ENCODE measurements at places on chromosomes 16 and 17. TPM values are rescaled to one million over a fixed set of nuclear protein-coding genes. Genes with fewer than 3 reads are reported as not detected.

PABPN1L gene
- total RNA-seq = 0.93 TPM

DNA sequence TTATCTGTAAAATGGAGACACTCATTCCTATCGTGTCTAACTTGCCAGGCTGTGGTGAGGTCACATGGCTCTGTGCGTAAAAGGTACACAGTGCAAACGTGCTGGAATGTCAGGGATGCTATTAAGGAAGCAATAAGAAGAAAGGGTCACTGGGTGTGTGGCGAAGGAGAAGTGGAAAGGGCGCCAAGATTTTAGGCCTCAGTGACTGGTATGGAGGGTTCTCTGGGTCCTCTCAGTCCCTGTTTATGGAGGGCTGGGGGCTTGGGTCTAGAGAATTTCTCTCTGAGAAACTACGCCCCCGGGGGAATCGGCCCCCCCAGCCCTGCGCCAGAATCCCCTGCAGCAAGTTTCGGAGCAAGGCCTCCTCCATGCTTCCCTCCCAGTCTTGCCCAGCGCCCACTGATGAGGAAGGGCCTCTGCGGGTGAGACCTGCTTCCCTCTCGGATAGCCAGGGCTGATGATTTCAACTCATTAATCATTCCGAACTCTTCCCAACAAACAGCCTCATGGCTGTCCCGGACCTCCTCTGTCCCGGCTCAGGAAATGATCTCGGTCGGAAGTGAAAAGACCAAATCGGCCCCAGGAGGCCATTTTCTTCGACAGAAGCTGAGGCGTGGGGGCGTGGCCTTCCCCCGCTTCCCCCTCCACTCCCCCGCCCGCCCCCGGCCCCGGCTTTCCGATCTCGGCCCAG lies 1.2 kb upstream of the HEXIM1 start:
- peak; percentile 82 for DNase-seq
- peak overlapping the region; percentile 97 for H3K27ac ChIP-seq
- no peaks in the 10 kb centered on the region for H3K27me3 ChIP-seq
- H3K4me1 ChIP-seq = peaks cover 33% of the 10 kb centered on the region
- no peaks in the 10 kb centered on the region for H3K36me3 ChIP-seq

DNA sequence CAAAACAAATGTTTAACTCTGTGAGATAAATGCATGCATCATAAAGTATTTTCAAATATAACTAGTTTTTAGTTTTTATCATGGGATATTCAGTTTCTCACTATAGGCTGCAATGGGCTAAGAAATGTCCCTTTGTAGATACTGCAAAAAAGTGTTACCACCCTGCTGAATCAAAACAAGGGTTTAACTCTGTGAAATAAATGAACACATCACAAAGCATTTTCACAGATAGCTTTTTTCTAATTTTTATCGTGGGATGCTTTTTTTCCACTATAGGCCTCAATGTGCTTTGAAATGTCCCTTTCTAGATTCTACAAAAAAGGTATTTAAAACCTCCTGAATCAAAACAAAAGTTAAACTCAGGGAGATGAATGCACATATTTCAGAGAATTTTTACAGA lies 541.1 kb downstream of the KCNJ18 start:
- H3K4me1 ChIP-seq = no peaks in the 10 kb centered on the region
- H3K27me3 ChIP-seq = no peaks in the 10 kb centered on the region
- H3K36me3 ChIP-seq = no peaks in the 10 kb centered on the region
- no peak overlapping the region for H3K27ac ChIP-seq

DNA sequence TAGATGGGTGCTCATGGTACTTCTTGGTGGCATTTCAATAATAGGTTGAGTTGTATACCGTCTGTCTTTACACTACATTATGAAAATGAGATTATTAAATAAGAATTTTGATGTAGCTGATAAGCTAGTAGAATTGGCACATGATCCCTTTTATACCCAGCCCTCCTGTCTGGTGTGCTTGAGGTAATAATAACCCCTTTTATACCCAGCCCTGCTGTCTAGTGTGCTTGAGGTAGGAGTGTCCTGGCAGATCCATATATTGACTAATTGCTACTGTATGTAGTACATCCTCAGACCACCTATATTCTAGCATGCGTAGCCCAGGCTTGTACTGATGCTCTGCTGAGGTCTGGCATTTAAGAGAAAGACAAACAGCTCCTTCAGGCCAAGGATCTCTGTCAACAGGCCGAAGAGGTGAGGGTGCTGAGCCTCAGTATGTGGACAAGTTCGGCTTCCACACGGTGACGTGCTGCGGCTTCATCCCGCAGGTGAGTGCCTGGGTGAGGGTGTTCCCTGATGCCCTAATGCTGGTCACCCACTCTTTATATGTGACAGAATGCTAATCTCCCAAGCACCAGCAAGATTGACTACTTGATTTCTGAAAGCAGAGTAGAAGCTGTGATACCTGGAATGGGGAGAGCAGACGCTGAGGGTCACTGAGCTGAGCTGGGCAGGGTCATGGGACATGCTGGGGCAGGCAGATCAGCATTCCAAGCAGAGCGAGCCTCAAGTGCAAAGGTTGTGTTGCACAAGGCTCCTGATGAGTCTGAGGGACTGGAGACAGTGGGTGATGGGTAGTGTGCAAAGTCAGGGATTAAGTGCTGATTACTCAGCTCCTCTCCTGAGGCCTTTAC lies 5.7 kb downstream of the FN3K start:
- H3K27me3 ChIP-seq = no peaks in the 10 kb centered on the region
- no peak overlapping the region for H3K4me3 ChIP-seq
- DNase-seq = no peak
- H3K27ac ChIP-seq = no peak overlapping the region

DNA sequence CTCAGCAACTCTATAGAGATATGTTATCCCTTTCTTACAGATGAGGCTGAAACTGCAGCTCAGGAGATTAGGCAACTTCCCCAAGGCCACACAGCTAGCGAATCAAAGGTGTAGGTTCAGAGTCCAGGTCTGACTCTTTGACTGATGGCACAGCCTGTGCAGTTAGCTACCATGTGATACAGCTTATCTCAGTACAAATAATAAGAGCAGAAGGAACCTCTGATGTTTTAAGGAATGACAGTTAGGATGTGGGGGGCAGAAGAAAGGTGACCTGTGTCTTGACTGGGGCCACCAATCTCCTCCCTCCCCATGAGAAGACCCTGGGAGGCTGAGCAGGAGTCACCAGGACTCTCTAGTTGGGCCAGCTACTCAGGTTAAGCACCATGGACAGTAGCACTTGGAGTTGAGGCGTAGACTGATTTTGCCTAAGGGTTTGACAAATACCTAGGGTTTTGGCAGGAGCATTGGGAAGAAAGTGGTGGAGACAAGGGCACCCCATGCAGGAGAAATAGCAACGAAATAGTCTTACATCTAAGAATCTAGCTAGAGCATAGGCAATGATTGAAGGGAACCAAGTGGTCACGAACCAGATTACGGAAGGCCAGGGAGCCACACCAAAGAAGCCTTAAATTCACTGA lies 22.8 kb upstream of the ACSM2B start:
- DNase-seq = no peak
- H3K4me3 ChIP-seq = no peak overlapping the region
- H3K27ac ChIP-seq = no peak overlapping the region

GRCh38 chr17:15119968-15120367 lies 145.2 kb downstream of the PMP22 start:
- no peak overlapping the region for H3K27ac ChIP-seq
- H3K4me3 ChIP-seq = no peak overlapping the region
- DNase-seq = no peak
- no peaks in the 10 kb centered on the region for H3K4me1 ChIP-seq

GRCh38 chr16:14378131-14378551 lies 251.9 kb downstream of the PARN start:
- no peak overlapping the region for H3K27ac ChIP-seq
- H3K4me3 ChIP-seq = no peak overlapping the region
- no peaks in the 10 kb centered on the region for H3K36me3 ChIP-seq

- H3K4me1 ChIP-seq = peaks cover 19% of the 10 kb centered on the region
- no peak for DNase-seq
- no peaks in the 10 kb centered on the region for H3K27me3 ChIP-seq
- no peak overlapping the region for H3K4me3 ChIP-seq
- H3K27ac ChIP-seq = no peak overlapping the region
- no peaks in the 10 kb centered on the region for H3K36me3 ChIP-seq
These were observed 56.3 kb downstream of the IL21R start for GRCh38 chr16:27458258-27458657.

DNA sequence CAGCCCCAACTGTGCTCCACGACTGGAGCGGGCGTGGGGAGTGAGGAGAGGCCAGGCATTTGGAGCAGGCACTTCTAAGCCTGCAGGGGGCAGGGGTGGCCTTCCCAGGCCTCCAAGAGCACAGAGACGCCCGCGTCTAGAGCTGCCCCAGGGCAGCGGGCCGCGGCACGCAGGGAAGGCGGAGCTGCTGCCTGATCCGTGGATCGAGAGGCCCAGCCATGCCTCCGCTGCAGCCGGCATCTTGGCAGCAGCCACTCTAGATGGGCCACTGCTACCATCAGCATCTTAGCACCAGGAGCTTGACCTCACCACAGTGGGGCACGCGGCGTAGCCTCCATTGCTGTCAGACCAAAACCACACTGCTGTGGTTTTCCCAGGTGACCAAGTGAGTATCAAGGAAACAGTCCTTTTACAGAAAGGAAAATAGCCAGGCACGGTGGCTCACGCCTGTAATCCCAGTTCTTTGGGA lies 20.4 kb upstream of the WDR45B start:
- no peak overlapping the region for H3K4me3 ChIP-seq
- H3K4me1 ChIP-seq = no peaks in the 10 kb centered on the region
- no peaks in the 10 kb centered on the region for H3K27me3 ChIP-seq
- H3K36me3 ChIP-seq = no peaks in the 10 kb centered on the region
- DNase-seq = peak; percentile 74
- H3K27ac ChIP-seq = no peak overlapping the region

Data from testis (tissue), 5 donors.